ENCODE measurements at places on chromosomes 6 and 20.

- no peak for DNase-seq
Measured at GRCh38 chr6:47247227-47247797, 62.4 kb downstream of the TNFRSF21 start.

- no peak for DNase-seq
Measured at GRCh38 chr20:40354880-40355279, 334.2 kb downstream of the MAFB start.

DNA sequence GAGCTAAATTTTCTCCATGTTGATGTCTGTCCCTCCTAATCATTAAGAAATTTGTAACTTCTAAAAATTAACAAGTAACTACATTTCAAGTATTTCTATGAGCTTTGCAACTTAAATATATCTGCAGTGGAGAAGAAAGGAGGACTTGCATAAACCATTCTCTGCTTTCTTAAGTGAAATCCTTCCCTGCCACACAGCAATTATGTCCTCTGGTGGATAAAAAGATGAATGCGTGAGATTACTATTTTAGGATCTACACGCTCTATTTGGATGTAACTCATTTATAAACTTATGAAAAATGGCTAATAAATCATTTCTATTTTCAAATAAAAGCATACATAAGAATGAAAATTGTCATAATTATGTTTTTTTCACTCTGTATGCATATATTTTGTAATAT, 338.0 kb upstream of the PTCHD4 start:
- DNase-seq = peak; percentile 24

- DNase-seq = no peak
Measured at GRCh38 chr20:49424536-49424935, 57.9 kb downstream of the KCNB1 start.

- peak; percentile 90 for DNase-seq
Measured at GRCh38 chr6:17115251-17116116, 13.6 kb downstream of the STMND1 start.

DNA sequence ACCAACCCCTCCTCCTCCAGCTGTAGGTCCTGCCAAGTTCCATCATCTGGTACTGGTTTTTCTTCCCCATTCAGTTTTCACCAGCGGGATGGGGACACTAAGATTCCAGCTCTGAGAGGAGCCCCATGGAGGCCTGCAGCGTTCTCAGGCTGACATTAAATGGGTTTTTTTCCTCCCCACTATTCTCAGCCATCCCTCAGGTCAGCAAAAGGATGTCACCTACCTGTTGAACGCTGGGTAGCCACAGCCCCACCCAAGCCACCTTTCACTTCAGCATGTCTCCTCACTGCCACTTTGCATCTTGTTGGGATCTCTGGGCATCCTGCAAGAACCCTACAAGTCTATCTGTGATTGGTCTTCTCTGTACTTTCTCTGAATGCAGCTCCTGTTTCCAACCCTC, 6.8 kb downstream of the KCNK17 start:
- no peak for DNase-seq

GRCh38 chr20:37372441-37372840, 26.5 kb downstream of the SRC start:
- no peak for DNase-seq

- no peak for DNase-seq
Measured at GRCh38 chr6:164108869-164109769, 694.6 kb downstream of the QKI start.

DNA sequence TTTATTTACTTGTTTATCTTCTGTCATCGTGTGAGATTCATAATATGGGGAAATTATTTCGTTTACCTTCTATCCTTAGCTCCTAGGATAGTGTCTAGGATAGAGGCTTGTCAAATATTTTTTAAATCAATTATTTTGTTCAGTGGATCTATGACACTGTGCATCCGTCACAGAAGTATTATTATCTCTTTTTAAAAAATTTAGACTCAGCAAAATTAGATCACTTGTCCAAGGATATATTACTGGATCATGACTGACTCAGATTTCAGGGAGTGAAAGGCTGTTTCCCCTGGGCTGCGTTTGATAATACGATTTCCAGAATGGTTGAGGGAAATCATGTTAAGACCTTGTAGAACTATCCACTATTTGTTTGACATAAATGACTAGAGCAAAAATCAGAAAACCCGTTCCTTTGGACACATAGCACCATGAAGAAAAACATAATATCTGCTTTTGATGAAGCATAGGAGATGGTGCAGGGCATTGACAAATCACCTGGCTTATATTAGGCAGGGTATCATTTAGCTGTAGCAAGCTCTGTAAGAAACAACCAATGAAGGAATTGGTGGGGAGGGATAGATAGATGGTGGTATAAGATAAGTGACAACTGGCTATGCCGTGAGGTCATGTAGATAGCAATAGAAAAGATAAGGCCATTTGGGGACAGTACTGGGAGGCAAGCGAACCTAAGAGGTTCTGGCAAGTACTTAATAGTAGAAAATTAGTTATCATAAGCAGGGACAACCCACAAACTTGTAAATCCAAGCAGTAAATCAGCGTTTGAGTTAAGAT, 465.2 kb upstream of the MAN1A1 start:
- no peak for DNase-seq

DNA sequence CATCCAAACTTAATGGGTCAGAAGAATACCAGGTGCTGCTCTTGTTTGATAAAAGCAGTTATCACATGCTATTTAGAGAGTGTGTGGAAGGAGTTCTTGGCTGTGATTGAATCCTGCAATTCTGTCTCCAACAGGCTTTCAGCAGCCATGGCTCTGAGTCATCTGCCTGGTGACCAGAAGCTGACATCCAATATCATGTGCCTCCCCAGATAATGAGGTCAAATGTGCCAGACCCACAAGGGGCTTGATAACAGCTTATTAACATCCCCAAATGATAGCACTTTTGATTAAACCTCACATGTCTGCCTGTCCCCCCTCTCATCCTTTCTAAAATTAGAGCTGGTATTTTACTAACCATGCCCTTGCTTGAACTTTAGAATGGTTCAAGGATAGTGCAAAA, 175.7 kb upstream of the PLN start:
- peak; percentile 24 for DNase-seq

DNA sequence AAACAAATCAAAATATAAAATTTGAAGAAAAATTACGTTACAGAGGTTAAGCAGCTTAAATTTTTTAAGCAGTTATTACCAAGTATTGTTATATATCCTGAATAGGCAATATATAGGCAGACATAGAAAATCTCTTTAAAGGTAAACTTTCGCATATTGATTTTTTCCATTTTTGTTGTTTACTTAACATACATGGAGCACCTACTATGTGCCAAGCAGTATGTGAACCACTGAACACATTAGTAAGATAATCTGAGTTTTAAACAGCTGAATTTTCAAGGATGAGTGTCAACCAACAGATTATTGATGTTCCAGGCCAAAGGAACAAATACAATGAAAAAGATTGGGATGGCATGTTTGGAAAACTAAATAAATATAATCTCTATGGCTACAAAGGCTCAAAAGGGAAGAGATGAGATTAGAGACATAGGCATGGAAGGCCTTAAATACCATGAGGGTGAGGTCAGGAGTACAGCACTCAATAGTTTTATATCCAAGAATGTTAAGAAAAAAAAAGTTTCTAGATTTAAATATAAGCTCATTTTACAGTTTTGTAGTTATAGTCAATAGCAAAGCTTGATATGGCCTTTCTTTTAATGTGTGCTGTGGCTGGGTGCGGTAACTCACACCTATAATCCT, 277.5 kb downstream of the PTPRK start:
- peak; percentile 40 for DNase-seq

DNA sequence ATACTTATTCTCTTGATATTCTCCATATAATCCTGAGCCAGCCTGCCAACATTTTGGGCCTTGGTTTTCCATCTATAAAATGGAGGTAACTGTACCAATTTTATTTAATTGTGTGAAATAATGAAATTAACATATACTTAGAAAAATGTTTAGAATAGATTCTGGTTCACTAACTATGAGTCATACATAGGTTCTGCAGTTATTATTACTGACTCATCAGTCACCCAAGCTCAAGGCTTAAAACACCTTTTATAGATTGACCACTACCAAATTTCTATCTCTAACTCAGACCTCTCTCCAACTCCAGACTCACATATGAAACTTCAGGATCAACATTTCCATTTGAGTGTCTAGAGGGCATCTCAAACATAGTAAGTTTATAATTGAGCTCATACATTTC, 1277.2 kb upstream of the GJE1 start:
- DNase-seq = no peak

DNA sequence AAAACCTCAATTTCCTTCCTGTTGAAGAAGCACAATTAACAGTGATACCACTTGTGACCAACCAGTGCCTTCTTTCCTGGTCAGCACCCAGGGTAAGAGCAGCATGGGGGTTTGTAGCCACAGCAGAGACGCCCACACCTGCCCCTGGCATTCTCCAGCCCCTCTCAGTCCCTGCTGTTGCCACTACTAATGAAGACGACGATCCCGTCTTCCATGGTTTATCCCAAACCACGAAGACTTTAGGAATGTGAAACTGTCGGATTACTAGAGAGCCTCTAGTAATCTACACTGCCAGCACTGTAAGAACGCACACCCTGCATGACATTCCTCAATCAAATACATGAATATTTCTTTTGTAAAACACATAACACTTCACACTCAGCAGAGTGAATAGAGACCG, 60.0 kb downstream of the GINS1 start:
- DNase-seq = no peak

DNA sequence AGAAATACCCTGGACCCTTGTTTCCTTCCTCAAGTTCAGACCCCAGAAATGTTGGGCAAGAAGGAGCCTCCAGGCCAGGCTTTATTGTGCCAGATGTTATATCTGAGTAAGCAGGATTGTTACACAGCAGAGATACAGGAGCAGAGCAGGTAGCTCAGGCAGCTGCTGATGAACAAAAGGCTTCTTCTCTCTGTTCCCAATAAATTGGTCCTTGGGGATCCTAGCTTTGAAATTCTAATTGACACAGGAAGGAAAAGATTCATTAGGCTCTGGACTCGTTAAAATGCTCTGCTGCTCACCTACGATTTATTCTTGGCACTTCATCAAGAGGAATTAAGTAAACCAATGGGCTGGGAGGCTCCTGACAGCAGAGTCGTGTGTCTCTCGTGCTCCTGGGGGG, 54.2 kb downstream of the RALY start:
- no peak for DNase-seq

- DNase-seq = no peak
Measured at GRCh38 chr20:23406880-23407279, 14.4 kb downstream of the NAPB start.

DNA sequence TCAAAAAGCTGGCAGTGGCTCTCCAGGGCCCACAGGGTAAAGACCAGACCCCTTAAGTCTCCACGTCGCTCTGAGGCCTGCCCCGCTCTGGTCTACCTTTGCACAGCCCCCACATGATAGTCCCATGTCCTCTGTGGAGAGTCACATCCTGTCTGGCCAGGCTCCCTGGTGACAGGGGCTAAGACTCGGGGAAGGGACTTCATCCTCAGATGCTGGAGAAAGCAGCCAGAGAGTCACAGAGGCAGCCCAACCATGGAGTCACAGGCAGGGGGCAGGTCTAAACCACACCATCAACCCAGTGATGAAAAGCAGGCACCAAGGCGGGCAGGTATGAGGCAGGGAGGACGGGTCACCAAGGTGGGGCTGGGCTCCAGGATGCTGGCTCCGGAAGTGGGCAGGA, 62.2 kb downstream of the SLC22A23 start:
- no peak for DNase-seq

- peak; percentile 17 for DNase-seq
Measured at GRCh38 chr20:60139663-60140446, 181.6 kb downstream of the CDH26 start.

- DNase-seq = no peak
Measured at GRCh38 chr20:38573413-38573812, 7.6 kb upstream of the ADIG start.

DNA sequence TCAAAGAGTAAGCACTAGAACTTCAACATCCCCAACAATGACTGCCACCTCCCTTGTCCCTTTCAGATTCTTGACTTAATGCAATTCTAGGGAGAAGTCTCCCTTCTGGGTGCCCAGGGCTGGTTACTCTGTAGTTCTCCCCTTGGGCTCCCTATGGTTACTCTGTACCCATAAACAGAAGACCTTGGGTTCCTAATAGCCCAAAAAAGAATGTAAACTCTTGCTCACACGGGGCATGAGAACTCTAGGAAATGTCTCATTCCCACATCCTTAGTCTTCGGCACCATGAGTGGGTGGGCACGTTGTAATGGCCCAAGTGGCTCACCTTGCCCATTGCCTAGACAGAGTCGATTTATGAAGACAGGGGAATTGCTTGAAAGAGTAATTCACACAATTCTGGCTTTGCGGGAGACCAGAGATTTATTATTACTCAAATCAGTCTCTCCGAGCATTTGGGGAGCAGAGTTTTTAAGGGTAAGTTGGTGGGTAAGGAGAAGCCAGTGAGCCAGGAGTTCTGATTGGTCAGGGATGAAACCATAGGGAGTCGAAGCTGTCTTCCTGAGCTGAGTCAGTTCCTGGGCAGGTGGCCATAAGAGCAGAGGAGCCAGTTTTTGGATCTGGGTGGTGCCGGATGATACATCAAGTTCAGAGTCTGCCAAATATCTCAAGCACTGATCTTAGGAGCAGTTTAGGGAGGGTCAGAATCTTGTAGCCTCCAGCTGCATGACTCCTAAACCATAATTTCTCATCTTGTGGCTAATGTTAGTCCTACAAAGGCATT, 61.2 kb upstream of the SIRPG start:
- DNase-seq = no peak

GRCh38 chr6:142681099-142681498, 263.9 kb downstream of the HIVEP2 start:
- DNase-seq = no peak

GRCh38 chr20:43514648-43514999, 7.1 kb downstream of the L3MBTL1 start:
- DNase-seq = no peak

- peak; percentile 85 for DNase-seq
Measured at GRCh38 chr6:151763938-151764680, 43.4 kb upstream of the ESR1 start.

DNA sequence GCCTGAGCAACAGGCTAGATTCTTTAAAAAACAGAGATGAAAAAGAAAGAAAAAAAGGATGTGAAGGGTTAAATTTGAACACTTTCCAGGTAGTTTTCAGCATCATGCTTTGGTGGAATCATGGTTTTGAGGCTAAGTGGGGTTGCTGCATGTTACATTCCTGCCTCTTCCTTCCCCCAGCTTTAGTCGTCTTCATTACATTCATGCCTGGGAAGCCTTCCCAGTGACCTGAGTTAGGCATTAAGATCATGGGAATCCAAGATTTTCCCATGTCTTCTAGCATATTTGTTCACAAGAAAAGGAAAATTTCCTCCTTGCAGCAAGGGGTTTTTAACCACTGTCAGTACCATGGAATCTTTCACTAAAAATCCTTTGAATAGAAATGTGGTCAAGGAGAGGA, 12.0 kb downstream of the TPX2 start:
- peak; percentile 93 for DNase-seq

DNA sequence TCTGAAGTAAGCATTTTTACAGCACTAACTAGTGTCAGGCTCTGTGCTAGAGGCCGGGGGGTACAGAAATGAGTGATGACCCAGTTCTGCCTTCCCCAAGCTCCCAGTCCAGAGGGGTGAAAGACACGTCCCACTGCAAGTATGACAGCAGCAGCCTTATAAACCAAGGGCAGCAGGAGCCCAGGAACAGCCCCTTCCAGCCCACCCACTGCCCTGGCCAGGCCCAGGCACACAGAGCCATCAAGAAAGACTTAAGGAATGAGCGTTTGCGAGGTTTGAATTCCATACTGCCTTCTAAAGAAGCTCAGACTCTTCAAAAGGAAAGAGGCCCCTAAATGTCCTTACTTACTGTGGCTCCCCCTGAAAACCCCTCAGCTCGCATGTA, 10.0 kb downstream of the TRERF1 start:
- no peak for DNase-seq

- DNase-seq = peak; percentile 64
Measured at GRCh38 chr6:13383328-13384163, 55.2 kb upstream of the TBC1D7 start.

GRCh38 chr20:63745424-63745805, 5.8 kb downstream of the SLC2A4RG start:
- DNase-seq = no peak
